Left kidney (tissue), 8 donors: ENCODE measurements at places on chromosomes 7 and 10.

GRCh38 chr7:145951566-145951965 is 165.0 kb upstream of the CNTNAP2 start:
- DNase-seq = no peak

GRCh38 chr10:110361800-110362456 is 57.2 kb upstream of the SMNDC1 start:
- no peak for DNase-seq

DNA sequence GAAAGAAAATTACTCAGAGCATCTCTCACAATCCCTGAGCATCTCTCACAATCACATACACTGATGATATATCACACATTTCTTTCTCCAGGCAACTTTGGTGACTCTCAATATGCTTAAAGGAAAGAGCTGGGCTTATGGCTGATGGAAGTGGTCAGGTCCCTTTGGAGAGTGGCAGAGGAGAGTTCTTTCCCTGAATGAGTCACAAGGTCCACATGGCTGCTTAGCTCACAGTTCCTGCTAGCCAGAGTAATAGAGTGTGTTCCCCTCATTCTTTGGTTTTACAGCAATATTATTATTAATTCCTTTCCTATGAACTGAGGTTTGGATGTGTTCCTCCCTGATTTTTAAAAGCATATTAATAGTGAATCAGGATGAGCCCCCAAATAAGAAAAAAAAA is 287.4 kb downstream of the C7orf25 start:
- no peak for DNase-seq

DNA sequence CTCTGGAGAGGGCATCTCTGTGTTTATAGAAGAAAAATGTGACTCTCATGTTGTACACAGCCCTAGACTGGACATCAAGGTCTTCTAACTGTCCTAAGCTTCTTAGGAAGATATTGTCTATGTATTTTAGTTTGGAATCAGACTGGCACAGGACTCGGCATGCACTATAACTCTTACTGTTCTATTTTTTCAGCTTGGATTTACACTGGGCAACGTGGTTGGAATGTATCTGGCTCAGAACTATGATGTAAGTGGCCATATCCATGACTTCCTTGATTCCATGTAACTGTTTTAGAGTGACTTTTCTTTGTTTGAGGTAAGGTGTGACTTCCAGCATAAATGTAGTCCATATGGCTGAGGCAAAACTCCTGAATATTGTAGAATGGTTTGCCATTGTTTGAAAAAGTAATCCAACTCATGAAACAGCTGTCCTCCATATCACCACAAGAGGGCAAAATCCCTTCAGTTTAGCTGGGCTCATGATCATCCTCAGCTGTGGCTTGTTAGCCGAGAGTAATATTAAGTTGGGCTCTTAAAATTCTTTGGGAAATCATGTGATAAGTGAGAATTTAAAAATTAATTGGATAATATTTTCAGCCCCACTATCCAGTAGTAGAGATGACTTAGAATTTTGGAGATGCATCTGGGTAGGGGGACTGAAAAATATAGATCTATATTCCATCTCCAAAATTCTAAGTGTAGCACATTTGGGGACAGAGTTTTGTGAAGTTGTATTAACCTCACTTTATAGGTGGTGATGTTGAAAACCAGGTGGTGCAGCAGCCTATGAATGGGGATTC is 10.4 kb downstream of the STMP1 start:
- peak; percentile 59 for DNase-seq

GRCh38 chr7:77837966-77838365 is 39.4 kb downstream of the PHTF2 start:
- no peak for DNase-seq

- no peak for DNase-seq
These were observed 57.8 kb downstream of the EVX1 start for GRCh38 chr7:27300421-27300820.

- no peak for DNase-seq
These were observed 36.9 kb downstream of the DDIT4 start for GRCh38 chr10:72310636-72311035.

GRCh38 chr10:60283397-60283796 is 106.3 kb downstream of the ANK3 start:
- no peak for DNase-seq

GRCh38 chr7:94368371-94368791 is 26.3 kb upstream of the COL1A2 start:
- peak; percentile 57 for DNase-seq

DNA sequence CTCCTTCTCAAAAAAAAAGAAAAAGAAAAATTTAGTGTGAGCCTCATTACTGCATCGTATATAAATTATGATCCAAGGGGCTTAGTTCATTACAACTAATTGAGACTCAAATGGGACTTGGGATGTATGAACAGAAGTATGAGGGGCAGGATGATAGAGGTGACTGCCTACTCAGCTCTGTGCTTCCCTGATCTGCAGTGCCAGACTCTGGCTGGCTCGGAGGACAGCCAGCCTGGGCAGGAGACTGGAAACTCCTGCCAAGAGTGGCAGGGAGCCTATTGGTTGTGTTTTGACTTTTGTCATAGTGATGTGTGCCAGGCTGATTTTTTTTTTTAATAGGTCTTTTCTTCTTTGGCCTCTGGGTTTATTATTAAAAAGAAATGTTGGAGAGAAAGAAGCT is 73.8 kb upstream of the GTF2IRD1 start:
- no peak for DNase-seq

DNA sequence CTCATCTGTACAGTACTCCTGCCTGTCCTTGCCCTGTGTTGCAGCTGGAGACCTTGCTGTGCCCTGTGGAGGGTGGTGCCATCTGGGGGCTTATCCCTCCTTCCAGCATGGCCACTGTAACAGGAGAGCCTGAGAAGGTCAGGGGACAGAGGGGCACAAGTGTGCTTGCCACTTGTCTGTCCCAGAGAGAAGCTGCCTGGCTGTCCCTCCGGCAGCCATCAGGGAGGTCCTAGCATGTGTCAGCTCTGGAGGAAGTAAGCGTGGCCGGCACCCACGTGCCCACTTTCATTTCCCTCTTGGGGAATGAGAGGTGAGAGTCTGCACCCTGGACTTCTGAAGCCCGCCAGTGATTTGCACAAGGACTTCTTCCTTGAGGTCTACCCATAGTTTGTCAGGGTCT is 97.0 kb upstream of the PPIF start:
- no peak for DNase-seq

DNA sequence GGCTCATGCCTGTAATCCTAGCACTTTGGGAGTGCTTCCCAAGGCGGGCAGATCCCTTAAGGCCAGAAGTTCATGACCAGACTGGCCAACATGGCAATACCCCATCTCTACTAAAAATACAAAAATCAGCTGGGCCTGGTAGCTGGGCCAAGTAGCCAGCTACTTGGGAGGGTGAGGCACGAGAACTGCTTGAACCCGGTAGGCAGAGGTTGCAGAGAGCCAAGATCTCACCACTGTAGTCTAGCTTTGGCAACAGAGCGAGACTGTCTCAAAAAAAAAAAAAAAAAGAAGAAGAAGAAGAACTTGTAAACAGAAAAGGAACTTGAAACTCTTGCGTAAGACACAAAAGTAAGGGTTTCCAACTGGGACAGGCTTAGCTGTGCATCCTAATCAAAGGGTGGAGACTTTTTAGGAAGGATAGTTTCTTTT is 5.6 kb upstream of the IFIT2 start:
- no peak for DNase-seq

GRCh38 chr10:30963992-30964930 is 67.4 kb downstream of the ZNF438 start:
- no peak for DNase-seq

DNA sequence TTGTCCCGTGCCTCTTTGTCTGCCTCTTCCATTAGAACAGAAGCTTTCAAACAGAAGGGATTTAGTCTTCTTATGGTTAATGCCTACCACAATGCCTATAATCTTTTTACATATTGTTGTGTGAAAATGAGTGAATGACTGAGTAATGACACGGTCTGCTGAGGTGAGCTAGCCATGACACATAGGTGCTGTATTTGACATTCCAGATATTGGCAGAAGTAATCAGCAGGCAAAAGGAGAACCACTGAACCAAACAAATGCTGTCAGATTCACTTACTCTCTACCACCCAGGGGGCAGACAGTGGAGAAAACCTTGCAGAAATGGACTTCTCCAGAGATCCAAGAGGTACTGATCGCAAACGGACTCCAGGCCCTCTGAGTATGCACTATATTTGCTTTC is 377.2 kb upstream of the VWC2 start:
- DNase-seq = no peak

DNA sequence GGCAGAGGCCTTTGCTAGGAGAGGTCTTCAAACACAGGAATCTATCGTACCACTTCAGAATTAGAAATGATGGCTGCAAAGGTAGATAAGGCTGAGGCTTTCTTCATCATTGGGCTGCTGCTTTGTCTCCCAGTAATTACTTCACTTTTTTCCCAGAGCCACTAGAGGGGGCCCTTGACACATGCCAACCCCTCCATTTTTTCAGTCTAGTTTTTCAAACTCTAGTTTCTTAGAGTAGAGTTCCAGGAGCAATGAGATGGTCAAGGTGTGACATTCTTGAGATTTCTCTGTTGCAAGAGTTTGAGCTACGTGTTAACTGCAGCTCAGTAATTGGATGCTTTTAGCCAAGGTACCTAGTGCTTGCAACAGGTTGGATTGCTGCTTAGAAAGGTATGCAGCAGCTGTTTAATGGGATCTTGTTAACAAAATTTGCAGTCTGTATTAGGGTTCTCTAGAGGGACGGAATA is 33.8 kb upstream of the RBM20 start:
- DNase-seq = peak; percentile 67

GRCh38 chr7:7505915-7506314 is 29.8 kb downstream of the COL28A1 start:
- no peak for DNase-seq

DNA sequence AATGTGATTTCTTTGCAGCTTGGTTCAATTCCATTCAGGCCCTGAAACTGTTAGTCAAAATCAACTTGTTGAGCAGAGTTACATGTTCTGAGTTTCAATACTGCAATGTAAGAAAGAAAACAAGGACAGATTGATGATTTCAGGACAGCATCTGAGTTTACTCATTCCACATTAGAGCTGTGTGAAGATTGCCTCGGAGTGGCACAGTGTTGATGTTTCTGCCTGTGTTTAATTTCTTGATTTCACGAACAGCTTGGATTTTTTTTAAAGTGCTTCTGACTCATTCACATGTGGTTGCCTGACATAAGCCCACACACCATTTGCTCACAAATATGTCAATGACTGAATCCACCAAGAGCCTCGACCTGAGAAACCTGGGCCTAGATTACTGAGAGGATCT is 101.2 kb upstream of the PARD3 start:
- no peak for DNase-seq

DNA sequence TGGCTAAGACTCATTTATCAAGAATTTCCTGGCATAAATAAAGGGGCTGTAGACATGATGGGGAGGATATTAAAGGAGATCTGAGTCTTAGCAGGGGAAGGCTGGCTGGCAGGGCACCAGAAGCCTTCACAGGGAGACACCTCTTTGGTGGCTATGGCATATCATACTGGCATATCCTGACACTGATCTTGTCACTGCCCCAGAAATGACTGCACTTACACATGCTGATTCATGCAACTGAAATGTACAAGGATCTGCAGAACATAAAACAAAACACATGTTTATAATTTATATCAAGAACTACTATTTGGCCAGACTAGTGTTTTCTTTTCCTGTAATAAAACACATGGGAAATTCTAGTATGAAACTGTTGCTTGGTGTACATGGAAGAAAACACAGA is 5.5 kb upstream of the LIPN start:
- DNase-seq = no peak

- no peak for DNase-seq
These were observed 495.7 kb downstream of the INHBA start for GRCh38 chr7:41207141-41207540.

- DNase-seq = no peak
These were observed 69.5 kb upstream of the PODXL start for GRCh38 chr7:131625817-131626372.

- no peak for DNase-seq
These were observed 35.4 kb downstream of the JMJD1C start for GRCh38 chr10:63430091-63430998.

DNA sequence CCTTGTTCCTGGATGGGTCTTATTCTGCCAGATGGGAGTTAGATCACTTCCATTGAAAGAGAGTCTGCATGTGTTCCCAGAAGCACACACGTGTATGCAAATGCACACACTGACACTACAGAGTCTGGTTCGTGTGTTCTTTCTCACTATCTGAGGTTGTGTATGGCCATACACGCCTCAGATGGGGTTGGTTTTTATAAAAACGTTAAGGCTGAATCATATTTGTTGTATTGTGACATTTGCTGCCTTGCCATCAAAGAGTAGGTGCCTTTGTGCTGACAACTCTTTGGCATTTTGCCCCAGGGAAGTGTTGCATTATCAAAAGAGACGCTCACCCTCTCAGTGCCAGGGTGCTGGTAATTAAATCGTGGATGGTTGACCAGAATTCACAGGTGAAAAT is 37.7 kb upstream of the HDAC9 start:
- DNase-seq = no peak

GRCh38 chr7:117087639-117088396 is 134.5 kb downstream of the ST7 start:
- no peak for DNase-seq

- DNase-seq = no peak
These were observed 25.5 kb downstream of the TSPAN13 start for GRCh38 chr7:16779051-16779450.

GRCh38 chr10:33154590-33154989 is 179.9 kb downstream of the NRP1 start:
- DNase-seq = no peak

GRCh38 chr10:89238956-89239644 is 12.5 kb downstream of the LIPA start:
- no peak for DNase-seq

DNA sequence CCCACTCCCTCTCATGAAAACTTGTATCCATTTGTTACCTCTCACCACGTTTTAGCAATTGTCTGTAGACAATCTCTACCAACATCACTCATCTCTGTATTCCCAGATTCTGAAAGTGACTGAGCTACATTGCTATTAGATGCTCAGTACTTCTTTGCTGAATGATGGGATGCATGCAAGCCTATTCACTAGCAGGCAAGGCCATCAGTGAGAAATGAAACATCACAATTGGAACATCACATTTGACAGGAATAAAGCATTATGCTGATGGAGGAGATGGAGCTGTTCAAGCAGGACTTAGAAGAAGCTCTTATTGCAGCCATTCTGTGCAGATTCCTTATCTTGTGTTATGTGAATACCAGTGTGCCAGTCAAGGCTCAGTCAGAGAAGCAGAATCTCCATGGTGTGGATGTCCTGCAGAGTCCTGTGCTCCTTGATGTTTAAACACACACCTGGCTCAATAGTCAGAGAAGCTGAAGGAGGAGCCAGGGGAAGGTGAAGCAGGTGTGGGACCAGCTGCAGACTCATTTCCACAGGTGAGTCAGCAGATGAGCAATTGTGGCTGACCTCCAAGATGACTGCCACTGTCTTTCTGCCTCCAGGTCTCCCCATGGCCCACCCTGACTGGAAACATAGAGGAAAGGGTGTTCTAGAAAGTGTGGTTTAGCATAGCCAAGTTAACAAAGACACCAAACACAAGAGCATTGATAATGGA is 965.5 kb downstream of the GRID1 start:
- DNase-seq = no peak

GRCh38 chr10:329361-330099 is 194.3 kb downstream of the ZMYND11 start:
- DNase-seq = no peak

GRCh38 chr7:46653848-46654247 is 732.8 kb upstream of the IGFBP3 start:
- DNase-seq = no peak

GRCh38 chr7:11570922-11571550 is 261.0 kb downstream of the THSD7A start:
- DNase-seq = no peak
